ENCODE measurements at places on chromosomes 13 and 19.
A peak's percentile ranks its signal among the peaks of the same experiment; 100 is the strongest.

- peak; percentile 59 for DNase-seq
These were observed 230.0 kb downstream of the DCT start for GRCh38 chr13:94249512-94249911.

DNA sequence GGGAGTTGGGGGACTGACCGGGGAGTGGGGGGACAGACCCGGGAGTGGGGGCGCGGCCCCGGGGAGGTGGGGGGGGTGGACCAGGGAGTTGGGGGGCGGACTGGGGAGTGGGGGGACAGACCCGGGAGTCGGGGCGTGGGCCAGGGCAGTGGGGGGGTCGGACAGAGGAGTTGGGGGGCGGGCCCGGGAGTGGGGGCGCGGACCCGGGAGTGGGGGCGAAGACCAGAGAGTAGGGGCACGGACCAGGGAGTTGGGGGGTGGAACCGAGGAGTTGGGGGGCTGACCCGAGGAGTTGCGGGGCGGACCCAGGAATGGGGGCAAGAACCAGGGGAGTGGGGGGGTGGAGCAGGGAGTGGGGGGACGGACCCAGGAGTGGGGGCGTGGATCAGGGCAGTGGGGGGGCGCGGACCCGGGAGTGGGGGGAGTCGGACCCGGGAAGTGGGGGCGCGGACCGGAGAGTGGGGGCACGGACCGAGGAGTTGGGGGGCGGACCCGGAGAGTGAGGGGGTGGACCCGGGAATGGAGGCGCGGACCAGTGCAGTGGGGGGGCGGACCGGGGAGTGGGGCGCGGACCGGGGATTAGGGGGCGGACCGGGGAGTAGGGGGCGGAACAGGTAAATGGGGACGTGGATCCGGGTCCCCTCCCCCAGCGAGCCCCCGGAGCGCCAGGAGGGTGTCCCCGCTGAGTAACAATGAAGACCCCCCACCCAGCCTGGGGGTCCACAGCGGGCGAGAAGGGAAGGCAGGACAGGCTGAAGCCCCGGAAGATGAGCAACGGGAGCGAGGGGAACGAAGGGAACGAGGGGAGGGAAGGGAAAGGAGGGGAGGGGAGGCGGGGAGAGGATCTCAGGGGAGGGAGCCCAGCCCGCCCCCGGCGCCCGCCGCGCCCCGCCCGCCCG, 589 bp downstream of the R3HDM4 start:
- DNase-seq = peak; percentile 45

DNA sequence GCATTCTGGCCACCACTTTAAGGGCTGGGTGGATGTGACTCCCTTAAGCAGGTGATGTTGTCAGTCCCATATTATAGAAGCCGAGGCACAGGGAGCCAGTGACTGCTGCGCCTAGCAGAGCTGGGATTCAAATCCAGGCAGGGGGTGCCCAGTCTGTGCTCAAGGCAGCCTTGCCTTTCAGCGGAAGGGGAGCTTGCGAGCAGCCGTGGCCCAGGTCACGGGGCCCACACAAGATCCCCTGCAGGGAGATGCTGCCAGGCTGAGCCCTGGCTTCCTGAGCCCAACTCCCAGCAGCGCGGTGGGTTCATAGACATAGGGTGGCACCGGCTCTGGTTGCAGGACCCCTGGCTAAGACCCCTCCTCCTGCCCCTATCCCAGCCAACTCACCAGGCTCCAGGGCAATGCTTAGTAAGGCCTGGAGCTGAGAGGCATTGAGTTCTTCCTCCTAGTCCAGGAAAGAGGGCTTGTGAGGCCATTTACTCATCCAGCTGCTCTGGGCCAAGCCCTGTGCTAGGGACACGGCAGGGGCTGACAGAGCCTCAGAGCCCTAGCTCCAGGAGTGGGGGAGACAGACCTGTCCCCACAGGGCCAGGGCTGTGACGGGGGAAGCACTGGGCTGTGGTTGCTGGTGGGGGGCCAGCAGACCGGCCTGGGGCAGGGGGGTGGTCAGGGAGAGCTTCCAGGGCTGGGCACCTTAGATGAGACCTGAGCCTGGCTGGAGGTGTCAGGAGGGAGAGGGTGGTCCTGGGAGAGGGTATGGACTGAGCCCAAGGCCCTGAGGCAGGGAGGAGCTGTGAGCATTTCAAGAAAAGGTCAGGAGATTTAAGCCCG, 9.6 kb downstream of the CAPN12 start:
- DNase-seq = peak; percentile 39

GRCh38 chr13:73810647-73811046, 323.6 kb downstream of the KLF12 start:
- no peak for DNase-seq

- peak; percentile 69 for DNase-seq
These were observed 11.5 kb upstream of the CYP4F3 start for GRCh38 chr19:15629003-15629880.

GRCh38 chr13:43044720-43045301, 21.4 kb downstream of the DNAJC15 start:
- DNase-seq = peak; percentile 23

GRCh38 chr13:53015971-53016370, 12.6 kb upstream of the OLFM4 start:
- DNase-seq = no peak

- DNase-seq = peak; percentile 60
These were observed 4.8 kb downstream of the B3GLCT start for GRCh38 chr13:31204592-31204991.

DNA sequence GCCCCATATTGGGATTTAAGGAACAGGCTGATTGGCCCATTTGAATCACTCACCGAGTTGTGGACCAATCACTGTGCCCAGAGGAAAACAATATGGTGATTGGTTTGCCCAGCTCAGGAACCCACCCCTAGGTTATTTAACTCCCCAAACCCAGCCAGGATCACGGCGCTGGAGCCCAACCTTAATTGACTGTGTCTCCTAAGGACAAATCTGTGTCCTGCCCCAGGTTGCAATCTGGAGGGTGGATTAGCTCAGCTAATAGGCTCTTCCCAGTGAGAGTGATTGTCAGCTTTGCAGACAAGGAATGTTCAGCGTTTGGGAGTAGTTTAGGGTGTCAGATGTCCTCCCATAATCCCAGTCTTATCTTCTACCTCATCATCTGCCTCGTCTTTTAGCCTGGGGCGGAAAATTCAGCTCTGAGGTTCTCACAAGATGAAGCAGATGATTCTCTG, 3.5 kb upstream of the ZNF358 start:
- DNase-seq = no peak

- DNase-seq = no peak
These were observed 15.3 kb downstream of the TNFSF14 start for GRCh38 chr19:6654347-6655310.

- DNase-seq = no peak
These were observed at the start of gene RASAL3 for GRCh38 chr19:15464394-15465385. Gene RASAL3 (minus strand): TSS chr19:15464544. CDS start chr19:15464358, 186 bp downstream.

GRCh38 chr13:31056644-31057271, 104.9 kb downstream of the HSPH1 start:
- no peak for DNase-seq

DNA sequence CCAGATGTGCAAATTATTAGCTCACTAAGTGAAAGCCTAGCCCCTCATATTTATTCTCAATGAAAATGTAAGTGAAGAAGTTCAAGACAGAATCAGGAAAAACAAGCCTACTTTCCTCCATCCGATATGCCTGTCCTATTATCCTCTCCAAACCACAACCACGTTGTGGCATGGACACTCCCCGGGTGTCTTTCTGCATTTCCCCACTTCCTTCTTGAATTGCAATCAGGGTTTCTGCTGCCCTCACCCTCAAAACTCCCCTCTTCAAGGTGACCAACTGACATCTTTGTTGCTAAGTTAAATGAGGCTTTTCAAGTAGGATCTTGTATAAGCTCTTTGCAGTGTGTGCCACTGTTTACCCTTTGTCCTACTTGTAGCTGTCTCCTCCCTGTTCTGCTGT, 11.8 kb downstream of the SLC25A30 start:
- DNase-seq = no peak

DNA sequence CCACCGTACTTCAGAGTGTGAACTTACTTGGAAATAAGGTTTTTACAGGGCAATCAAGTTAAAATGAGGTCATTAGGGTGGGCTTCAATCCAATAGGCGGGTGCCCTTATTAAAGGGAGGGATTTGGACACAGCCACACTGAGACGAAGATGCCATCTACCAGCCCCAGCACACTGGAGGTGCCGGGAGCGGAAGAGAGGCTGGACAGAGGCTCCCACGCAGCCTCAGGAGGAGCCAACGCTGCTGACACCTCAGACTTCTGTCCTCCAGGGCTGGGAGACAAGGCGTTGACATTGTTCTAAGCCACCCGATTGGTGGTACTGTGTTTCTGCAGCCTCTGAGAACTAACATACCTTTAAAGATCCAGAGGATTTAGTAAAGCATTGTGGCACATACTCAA, 12.6 kb upstream of the RAB20 start:
- DNase-seq = peak; percentile 23

DNA sequence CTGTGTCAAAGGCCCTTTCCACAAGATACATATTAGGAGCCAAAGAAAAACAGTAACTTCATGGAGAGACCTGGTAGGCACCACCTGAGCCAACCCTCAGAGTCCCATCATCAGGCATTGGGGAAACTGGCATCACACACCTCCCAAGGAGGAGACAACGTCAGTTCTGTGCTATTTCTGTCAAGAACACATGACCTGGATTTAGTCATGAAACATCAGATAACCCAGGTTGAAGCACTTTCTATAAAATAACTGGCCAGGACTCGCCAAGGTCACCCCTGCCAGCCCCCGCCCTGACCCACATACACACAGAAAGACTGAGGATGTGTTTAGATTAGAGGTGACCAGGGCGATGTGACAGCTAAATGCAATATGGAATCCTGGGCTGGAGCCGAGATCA, 35.6 kb downstream of the COL4A1 start:
- DNase-seq = no peak

- no peak for DNase-seq
These were observed 24.8 kb upstream of the ZNF254 start for GRCh38 chr19:24062190-24062589.

DNA sequence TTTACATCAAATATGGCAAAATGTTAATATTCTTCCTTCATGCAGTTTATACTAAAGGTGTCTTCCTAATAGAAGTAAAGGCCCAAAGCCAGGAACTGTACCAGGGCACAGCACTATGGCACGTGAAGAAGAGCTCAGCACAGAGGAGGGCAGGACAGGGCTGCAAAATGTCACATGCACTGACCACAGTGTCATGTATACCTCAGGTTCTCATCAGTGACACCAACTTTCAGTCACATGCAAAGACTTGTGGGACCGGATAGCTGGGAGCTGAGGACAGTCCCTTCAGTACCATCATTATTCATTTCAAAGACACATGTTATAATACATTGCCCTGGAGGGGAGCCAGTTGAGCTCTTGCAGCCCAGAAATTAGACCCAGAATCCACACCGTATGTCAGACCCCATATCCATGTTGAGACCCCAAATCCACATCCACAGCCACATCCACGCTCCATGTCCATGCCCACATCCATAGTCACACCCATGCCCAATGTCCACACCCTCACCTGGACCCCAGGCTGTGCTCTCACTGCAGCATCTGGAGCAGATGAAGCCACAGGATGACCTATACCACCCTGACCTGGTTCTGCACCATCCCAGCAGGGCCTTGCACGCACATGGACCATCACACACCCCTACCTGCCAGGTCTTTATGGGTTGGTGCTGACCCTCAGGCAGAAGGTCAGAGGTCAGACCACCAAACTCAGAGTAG, 111.8 kb downstream of the TUBA3C start:
- DNase-seq = no peak

DNA sequence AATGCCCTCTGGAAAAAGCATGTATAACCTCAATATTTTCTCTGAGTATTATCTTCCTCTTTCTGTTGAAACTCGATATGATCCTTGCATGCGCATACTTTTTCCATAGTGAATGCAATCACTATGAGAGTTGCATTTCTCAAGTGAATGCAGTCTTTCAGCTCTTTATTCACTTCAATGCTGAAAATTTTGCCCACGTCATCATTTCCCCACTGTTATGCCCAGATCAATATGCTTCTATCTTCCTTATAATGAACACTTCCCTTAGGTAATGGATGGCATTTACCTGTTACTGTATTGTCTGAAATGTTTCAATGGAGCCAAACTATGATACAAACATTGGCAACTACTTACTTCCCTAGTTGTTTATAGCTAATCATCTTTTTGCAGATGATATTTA, 866.6 kb upstream of the SLITRK6 start:
- no peak for DNase-seq

Data from MCF 10A (cell line).